ENCODE measurements at places on chromosomes 7 and 10.

- no peak for DNase-seq
These were observed 493.2 kb downstream of the TYW1 start for GRCh38 chr7:67489881-67490280.

DNA sequence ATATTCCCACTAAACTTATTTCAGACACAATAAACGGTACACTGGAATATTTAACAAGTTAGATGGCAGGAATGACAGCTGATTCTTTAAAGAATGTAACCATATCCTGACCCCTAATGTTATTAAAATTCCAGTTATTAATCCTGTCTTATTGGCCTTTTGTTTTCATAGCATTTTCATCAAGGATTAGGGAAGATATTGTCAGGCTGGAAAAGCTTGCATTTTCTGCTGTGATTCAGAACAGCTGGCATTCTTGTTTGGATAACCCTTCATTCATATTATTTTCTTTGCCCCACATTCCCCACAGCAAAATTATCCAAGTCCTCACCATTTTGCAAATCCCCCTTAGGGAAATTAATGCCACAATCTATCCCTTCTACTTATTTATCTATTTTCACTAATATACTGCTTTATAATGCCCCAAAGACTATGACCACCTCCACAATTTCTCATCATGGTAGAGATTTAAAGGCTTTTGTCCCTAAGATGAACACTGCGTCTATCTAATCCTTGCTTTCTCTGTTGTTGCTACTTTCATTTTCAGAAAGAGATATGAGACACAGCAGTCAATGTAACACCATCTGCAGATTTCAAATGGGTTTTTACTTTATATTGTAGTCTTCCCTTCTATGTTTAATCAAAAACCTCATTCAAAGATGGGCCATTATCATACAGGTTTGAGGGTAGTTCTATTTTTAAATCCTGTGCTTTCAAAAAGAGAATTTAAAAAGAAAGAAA is 475.1 kb downstream of the PARD3 start:
- no peak for DNase-seq

DNA sequence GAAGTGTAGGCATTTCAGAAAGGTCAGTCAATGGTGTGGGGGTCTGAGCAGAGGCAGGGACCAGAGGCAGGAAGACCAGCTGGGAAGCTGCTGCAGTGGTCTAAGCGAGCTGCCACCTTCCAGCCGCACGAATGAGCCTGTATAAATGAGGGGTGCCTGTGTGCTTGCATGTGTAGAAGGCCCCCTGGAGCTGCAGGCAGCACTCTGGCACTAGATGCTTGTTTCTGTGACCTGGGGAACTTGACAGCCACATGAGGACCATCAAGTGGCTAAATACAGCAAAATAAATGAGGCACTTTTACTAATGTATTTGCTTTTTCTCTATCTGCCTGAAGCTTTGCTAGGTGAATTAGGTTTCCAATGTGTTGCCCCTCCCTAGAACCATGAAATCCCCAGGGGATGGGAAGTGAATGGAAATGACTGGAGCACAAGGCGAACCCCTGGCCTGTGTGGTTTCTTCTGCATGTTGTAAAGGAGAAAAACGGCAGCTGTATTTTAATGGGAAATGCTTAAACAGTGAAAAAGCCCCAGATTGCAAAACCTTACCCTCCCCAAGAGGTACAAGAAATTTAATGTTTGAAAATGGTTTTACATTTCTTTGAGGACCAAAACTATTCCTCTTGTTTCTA is 57.7 kb downstream of the PYROXD2 start:
- DNase-seq = no peak

GRCh38 chr10:53166325-53166724 is 393.7 kb upstream of the MBL2 start:
- DNase-seq = no peak

DNA sequence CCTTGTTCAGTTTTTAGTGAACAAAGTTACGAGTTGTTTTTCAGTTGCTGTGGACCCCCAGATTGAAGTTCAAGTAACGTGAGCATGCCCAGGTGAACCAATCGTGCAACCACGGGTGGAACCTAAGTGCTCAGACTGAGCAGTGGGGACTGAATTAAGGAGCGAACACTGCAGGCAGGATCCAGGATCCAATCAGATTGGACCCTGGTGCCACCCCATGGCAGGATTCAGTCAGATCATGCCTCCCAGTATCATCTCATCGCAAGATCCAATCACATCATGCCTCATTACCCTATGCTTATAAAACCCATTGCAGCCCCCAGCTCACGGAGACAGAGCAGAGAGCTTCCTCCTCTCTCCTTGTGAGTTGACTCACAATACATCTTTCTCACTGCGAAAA is 80.9 kb downstream of the PFKFB3 start:
- no peak for DNase-seq

DNA sequence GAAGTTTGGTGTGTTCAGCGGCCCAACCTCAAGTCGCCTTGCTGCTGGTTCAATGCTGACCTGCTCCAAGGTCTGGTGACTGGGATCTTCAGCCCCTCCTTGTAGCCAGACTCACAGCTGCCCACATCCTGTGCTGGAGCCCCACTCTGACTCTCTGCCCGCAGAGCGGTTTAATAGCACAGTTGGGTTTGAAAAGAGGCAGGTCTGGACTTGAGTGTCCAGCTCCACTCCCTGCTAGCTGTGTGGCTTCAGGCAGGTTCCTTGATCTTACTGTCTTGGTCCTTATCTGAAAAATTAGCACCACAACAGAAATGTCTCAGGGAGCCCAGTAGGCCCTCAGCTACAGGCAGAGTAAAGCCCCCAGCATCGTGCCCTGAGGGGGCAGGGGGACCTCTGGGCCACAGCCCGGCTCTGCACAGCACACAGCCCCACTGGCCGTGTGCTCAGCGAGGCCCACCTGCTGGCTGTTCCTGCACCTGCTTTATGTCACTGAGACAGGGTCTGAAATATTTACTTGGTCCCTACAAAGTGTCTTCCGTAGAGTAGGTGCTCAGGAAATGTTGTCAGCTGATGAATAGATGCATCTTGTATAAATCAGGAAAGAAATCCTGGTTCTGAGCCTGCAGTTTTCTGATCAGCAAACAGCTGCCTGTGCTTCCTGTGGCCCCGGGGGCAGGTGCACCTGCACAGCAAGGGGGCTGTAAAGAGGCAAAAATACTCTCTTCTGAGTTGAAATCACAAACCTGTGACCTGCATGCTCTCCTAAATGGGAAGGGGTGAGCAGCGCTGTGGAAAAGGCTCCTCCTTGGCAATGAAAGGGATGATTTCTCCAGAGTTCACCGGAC is 155.5 kb downstream of the SVIL start:
- peak; percentile 87 for DNase-seq

DNA sequence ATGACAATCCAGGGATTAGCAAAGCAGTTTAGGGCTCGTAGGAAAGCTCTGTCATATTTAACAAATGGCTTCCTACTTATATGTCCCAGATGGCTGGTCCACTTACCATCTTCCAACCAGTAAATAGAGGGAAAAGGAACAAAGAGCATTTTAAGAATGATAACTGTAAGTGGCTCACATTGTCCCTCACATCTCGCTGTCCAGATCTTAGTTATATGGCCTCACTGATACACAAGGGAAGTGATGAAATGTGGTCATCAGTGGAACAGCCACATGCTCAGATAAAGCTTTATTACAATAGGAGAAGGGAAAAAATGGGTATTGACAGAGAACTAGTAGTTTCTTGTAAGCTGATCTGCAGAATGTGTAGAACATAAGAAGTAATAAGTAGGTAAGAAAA is 35.8 kb downstream of the IQUB start:
- DNase-seq = no peak

GRCh38 chr7:20338285-20338684 is 7.6 kb downstream of the ITGB8 start:
- no peak for DNase-seq

DNA sequence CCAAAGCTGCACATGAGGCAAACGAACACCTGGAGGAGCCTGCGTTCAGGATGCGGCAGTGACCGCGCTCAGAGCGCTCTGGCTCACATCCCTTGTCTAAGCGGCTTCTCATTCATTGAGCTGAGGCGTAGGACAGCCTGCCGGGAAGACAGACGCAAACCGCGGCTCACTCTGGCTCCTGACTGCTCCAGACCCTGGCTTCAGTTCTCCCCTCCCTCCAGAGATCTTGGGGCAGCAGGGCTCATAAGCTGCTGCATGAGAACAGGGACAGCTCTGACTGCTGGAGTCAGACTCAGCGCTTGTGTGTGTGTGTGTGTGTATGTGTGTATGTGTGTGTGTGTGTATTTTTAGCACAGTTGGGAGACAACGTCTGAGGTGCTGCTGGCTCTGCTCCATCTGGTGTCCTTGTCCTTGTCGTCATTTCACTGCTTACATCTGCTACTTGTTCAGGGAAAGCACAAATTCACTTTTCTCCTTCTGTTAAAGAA is 15.8 kb upstream of the LYZL2 start:
- peak; percentile 77 for DNase-seq

GRCh38 chr7:43851805-43852204 is 17.5 kb downstream of the MRPS24 start:
- no peak for DNase-seq

DNA sequence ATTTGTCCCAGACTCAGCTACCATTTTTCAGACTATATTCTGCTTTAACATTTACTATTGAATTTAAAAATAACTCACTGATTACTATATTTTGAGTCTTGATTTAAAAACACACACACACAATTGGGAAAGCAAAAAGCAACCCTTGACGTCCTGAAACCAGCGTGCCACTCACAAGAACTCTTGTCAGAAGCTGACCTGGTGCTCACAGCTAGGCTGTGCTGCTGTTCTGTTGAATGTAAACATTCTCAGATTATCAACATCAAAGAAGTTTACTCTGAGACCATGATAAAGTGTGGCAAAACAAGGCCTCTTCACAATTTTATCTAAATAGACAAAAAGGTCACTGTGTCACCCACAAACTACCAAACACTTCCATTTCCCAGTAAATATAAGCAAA is 62.6 kb upstream of the CACNA2D1 start:
- DNase-seq = no peak

DNA sequence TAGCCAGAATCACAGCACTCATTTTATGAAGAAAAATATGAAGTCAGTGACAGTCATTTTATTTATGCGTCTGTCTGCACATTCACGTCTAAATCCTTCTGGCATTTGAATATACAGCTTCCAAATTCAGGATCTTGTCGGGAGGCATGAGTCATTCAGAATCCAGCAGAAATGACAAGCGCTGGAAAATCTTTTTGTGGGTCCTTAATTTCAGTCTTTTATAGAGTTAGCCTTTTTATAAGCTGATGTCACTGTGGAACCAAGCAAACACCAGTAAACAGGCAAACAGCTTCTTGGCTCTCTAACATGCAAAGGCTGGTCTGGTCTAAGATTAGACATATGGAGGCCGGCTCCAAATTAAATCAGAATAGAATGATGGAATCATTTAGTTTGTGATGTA is 388.2 kb upstream of the TEX47 start:
- DNase-seq = no peak

GRCh38 chr7:23276947-23277346 is 22.2 kb upstream of the MALSU1 start:
- DNase-seq = no peak

DNA sequence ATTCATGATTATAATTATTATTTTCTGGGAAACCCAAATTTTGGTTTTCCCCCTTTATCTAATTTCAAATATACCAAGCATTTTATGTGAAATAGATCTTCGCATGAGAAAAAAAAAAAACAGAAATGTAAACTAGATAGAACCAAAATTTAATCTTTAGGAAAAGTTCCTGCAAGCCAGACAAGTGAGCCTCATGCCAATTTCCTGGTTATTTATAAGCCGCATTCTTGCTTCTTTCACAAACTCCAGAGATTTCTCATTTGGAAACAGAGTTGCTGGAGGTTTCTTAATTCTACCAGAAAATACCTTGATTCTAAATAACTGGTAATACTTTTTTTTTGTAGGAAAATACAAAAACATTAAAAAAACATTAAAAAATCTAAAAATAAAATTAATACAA is 690.4 kb upstream of the IGFBP3 start:
- no peak for DNase-seq

DNA sequence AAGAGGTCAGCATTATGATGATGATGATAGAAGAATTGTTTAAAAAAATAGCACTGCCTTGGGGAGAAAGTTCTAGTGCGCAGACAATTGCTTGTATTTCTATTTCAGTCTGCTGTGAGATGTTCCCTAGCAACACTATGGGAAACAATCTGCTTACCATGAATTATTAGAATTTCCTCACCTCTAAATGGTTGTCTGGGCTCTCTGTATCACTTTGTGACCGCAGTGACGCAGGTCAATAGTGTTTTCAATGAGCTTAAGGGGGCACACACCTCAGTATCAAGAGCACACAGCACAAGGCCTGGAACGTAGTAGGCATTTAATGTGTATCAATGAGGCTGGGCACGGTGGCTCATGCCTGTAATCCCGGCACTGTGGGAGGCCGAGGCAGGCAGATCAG is 98.9 kb upstream of the TARP start:
- no peak for DNase-seq

DNA sequence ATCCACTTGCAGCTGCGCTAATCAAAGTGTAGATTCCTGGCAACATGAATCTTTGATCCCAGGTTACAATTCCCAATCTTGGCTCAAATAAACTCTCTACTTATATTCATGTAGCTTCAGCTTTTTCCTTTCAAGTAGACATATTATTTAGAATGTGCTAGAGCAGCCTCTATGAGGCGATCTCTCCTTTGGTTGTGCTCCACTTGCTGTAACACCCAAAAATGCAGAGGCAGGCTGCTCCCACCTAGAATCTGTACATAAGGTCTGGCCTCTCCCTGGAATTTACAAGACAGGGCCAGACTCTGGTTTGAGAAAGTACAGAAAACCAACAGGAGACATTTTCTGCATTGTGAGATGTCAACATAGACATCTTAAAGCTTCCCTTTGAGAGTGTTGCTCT is 23.1 kb downstream of the ZNF107 start:
- DNase-seq = no peak

DNA sequence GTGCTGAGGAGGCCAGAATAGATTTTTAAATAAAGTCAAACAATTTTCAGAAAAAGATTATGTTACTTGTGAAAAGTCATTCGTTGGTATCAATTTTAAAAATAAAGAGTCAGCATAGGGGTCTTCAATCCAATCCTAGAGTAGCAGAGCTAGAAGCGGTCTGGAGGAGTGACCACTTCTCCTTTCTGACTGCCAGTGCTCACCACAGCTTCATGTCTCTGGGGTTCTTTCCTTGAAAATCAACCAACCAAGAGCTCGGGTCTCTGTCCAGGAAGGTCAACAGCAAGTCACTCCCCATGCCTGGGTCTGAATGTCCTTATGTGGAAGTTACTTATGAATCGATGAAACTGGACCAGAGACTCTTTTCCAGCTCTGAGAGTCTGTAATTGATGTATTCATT is 14.3 kb downstream of the PTPRN2 start:
- DNase-seq = no peak
